ENCODE measurements at places on chromosomes 1 and 21. TPM values are rescaled to one million over a fixed set of nuclear protein-coding genes. Genes with fewer than 3 reads are reported as not detected.

Gene FHAD1
- total RNA-seq, result 1.3 TPM

Gene ZNF593
- total RNA-seq, result 17.6 TPM

Gene GCSAML
- 0.18 TPM for total RNA-seq

Gene PIGR
- total RNA-seq, result 10,148 TPM

Gene HSPA6
- total RNA-seq, result 0.64 TPM

Gene ALX3
- total RNA-seq, result not detected

Gene SPRR3
- total RNA-seq, result not detected

Gene HEYL
- 1.9 TPM for total RNA-seq

Gene OVAAL
- not detected for total RNA-seq

Gene F3
- 52.4 TPM for total RNA-seq

Gene MAD2L2
- total RNA-seq, result 7.0 TPM

All from left colon (tissue), 2 donors.